Stimulated activated CD8-positive, alpha-beta memory T cell treated with anti-CD3 and anti-CD28 coated beads, Interleukin-4, amount 100 ng/mL, for 48 hours (primary cell): ENCODE measurements at places on chromosomes 6 and 20.

GRCh38 chr6:3328796-3329195 lies 70.0 kb downstream of the PSMG4 start:
- DNase-seq: no peak

DNA sequence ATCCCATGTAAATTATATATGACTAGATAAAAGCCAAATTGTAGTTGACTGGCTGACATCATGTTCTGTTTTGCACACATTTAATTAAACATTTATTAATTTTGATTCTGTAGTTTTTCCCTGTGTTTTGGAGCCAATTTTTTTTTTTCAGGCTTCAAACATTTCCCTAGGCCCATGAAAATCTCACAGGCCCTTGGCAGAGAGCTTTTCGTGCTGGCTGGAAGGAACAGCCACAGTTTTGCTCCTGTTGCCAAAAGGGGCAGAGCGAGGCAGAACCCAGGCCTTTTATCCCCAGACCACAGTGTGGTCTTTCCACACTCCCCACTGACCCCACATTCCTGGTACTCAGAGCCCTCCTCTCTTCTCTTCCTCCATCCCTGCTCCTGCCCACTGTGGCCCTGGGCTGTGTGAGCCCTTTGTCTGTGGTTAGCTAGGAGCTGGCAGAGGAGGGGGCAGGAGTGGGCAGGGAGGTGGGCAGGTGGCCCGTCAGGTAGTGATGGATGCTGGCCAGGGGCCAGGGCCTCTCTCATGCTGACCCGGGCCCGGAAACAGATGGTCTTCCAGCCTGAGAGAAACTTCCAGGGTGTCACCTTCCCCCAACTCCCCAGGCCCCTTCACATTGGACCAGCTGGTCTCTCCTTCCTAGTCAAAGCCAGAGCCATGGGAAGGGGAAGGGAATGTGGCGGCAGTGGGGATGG lies 19.4 kb upstream of the CCM2L start:
- DNase-seq: no peak

- DNase-seq: no peak
Measured at GRCh38 chr6:44622956-44623355, 235.4 kb downstream of the CDC5L start.

DNA sequence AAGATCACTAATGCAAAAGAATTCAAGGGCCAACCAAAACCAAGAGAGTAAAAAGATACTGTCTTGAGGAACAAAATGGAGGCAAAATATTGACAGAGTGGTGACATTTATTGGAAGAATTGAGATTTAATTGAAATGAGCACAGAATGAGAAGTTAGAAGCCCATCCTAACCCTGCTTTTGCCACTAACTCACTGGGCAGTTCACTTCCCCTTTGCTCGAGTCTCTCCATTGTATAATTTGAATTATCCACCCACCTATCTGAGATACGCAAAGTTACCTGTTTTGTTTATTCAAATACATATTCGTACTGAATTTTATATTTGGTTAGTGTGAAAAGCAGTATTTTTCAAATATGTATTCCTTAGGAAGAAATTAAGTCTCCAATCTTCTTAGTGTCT lies 204.5 kb upstream of the PRDM1 start:
- DNase-seq: no peak

GRCh38 chr6:40977085-40977484 lies 61.9 kb downstream of the UNC5CL start:
- no peak for DNase-seq
